ENCODE measurements at places on chromosomes 11 and 22.
A peak's percentile ranks its signal among the peaks of the same experiment; 100 is the strongest.

- H3K4me3 ChIP-seq = no peak overlapping the region
- H3K27ac ChIP-seq = no peak overlapping the region
- H3K27me3 ChIP-seq = no peaks in the 10 kb centered on the region
- peaks cover 10% of the 10 kb centered on the region for H3K36me3 ChIP-seq
These were observed 18.4 kb upstream of the TMEM191C start for GRCh38 chr22:21448627-21449416.

DNA sequence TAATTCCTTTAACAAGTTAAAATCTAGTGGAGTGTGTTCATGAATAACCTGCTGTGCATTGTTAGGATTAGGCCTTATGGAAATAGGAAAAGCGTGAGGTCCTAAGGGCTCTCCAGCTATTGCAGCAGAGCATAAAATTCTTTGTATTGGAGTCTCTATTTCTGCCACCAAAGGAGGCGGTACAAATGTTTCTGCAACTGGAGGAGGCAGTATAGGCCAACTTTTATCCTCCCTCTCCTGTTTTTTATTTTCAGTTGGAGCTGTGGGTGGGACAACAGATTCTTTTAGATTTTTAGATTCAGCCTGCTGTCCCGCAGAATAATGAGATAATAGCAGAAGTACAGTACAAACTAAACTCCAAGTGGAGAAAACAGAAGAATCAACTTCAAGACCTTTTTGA, 26.2 kb downstream of the OR10A6 start:
- DNase-seq = no peak
- H3K4me1 ChIP-seq = peaks cover 41% of the 10 kb centered on the region
- peak overlapping the region; percentile 70 for H3K4me3 ChIP-seq
- peaks cover under 1% of the 10 kb centered on the region for H3K36me3 ChIP-seq
- H3K27ac ChIP-seq = no peak overlapping the region

GRCh38 chr22:24588381-24588756, 4.5 kb downstream of the LRRC75B start:
- peaks cover 4% of the 10 kb centered on the region for H3K36me3 ChIP-seq
- peaks cover 17% of the 10 kb centered on the region for H3K4me1 ChIP-seq
- no peaks in the 10 kb centered on the region for H3K27me3 ChIP-seq
- H3K4me3 ChIP-seq = no peak overlapping the region
- no peak for DNase-seq

GRCh38 chr11:102530558-102530957, at the start of gene MMP7:
Gene MMP7, minus strand, starts transcription at chr11:102530747. Its CDS starts 47 bp downstream, at chr11:102530700.
- DNase-seq = no peak
- no peaks in the 10 kb centered on the region for H3K36me3 ChIP-seq
- no peak within 1 kb of the TSS for H3K27ac ChIP-seq
- H3K4me3 ChIP-seq = no peak within 1 kb of the TSS
- peaks cover 14% of the 10 kb centered on the region for H3K4me1 ChIP-seq

DNA sequence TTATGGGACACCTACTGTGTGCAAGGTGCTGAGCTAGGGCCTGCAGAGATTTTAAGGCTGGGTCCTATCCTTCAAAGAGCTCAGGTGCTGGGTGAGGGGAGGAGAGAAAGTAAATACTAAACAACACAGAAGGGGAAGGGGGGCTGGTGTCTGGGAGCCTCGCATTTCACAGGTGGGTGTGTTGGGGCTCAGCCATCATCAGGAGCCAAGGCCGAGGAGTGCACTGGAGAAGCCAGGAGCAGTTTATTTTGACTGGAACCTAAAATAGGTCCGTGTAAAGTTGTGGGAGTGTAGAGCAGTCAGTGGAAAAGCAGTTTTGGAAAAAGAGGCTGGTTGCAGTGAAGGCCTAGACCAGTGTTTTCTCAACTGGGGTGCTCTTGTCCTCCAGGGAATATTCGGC, 17.5 kb downstream of the NECTIN1 start:
- peaks cover 20% of the 10 kb centered on the region for H3K4me1 ChIP-seq
- H3K4me3 ChIP-seq = no peak overlapping the region
- H3K27ac ChIP-seq = no peak overlapping the region
- no peak for DNase-seq
- H3K27me3 ChIP-seq = no peaks in the 10 kb centered on the region
- H3K36me3 ChIP-seq = peaks cover 10% of the 10 kb centered on the region

DNA sequence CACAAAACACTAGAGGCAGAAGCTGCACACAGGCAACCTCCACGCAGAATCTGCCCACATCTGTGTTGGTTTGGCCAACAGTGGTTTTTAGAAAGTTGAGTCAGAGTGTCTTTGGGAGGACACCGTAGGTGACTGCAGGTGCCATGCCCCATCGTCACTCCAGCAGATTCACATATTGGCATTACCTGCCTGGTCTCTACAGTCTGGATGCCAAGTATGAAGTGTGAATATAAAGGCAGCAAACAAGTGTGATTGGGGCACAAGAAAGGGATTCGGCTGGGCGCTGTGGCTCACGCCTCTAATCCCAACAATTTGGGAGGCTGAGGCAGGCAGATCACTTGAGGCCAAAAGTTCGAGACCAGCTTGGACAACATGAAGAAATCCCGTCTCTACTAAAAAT, 11.0 kb upstream of the FXYD2 start:
- no peak overlapping the region for H3K27ac ChIP-seq
- no peaks in the 10 kb centered on the region for H3K36me3 ChIP-seq
- H3K4me1 ChIP-seq = no peaks in the 10 kb centered on the region

GRCh38 chr11:35820614-35821013, 123.2 kb upstream of the LDLRAD3 start:
- no peak for DNase-seq
- H3K27me3 ChIP-seq = no peaks in the 10 kb centered on the region
- no peak overlapping the region for H3K4me3 ChIP-seq
- H3K27ac ChIP-seq = no peak overlapping the region
- peaks cover 14% of the 10 kb centered on the region for H3K4me1 ChIP-seq
- no peaks in the 10 kb centered on the region for H3K36me3 ChIP-seq

GRCh38 chr11:116742104-116742503, 30.7 kb downstream of the BUD13 start:
- no peak overlapping the region for H3K4me3 ChIP-seq
- DNase-seq = no peak

- H3K27me3 ChIP-seq = no peaks in the 10 kb centered on the region
- peaks cover 21% of the 10 kb centered on the region for H3K4me1 ChIP-seq
- no peaks in the 10 kb centered on the region for H3K36me3 ChIP-seq
These were observed 762 bp upstream of the CCDC134 start for GRCh38 chr22:41799486-41800347.

- no peaks in the 10 kb centered on the region for H3K27me3 ChIP-seq
- no peaks in the 10 kb centered on the region for H3K36me3 ChIP-seq
- DNase-seq = peak; percentile 19
- H3K27ac ChIP-seq = peak overlapping the region; percentile 91
- peak overlapping the region; percentile 78 for H3K4me3 ChIP-seq
- H3K4me1 ChIP-seq = peaks cover 16% of the 10 kb centered on the region
These were observed 639 bp downstream of the CRY2 start for GRCh38 chr11:45847911-45848316.

GRCh38 chr22:39244496-39245129, at the start of gene PDGFB:
Gene PDGFB, minus strand, starts transcription at chr22:39244982. Its CDS starts 1,019 bp downstream, at chr22:39243963.
- peak within 1 kb of the TSS; percentile 26 for H3K27ac ChIP-seq
- no peak for DNase-seq
- peak within 1 kb of the TSS; percentile 87 for H3K4me3 ChIP-seq
- peaks cover 3% of the 10 kb centered on the region for H3K27me3 ChIP-seq
- peaks cover 22% of the 10 kb centered on the region for H3K4me1 ChIP-seq

- no peak overlapping the region for H3K4me3 ChIP-seq
- H3K36me3 ChIP-seq = no peaks in the 10 kb centered on the region
These were observed 1.3 kb upstream of the TBX10 start for GRCh38 chr11:67640758-67641337.

DNA sequence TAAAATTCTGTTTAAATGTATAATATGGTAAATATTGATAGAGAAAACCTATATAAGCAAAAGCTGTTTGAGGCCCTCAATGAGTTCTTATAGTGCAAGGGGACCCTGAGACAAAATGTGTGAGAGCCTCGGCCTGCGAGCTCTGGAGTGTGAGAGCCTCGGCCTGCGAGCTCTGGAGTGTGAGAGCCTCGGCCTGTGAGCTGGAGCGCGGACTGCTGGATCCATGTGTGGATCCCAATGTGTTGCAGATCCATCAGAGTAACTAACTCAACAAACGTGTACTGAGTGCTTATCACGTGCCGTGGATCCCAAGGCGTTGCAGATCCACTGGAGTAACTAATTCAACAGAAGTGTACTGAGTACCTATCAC, 6.0 kb downstream of the RTL6 start:
- H3K4me3 ChIP-seq = no peak overlapping the region
- H3K36me3 ChIP-seq = no peaks in the 10 kb centered on the region
- no peaks in the 10 kb centered on the region for H3K4me1 ChIP-seq
- H3K27me3 ChIP-seq = no peaks in the 10 kb centered on the region
